ENCODE measurements at places on chromosomes 7 and 10.

DNA sequence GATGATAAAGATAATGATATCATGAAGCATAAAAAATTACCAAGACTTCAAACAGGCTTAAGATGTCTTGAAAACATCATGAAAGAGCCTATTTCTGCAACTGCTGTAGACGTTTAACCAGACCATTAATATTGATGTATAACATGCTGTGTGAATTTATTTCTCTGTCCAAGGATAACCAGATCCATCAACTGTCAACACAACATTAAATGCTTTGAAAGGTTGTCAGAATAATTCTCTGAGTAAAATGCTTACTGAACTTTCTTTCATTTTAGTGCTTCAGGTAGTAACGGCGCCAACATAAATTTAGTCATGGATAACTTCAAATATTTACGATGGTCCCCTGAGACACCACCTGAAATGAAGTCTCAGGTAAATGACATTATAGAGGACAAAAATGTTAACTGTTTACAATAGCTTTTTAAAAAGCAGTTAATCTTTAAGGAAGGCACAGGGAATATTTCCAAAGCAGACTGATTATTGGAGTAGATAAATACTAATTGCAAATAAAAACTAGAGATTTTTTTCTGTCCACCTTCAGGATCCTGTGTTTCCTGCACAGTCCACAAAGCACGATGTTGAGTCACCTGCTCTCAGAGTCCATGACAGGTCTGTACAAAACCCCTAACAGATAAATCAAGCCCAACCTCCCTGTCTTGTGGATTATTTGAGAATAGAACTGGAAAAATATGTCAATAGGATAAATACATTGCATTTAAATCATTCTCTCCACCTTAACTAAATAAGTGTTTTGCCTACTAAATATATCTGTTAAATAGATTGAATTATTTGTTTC is 1213.2 kb downstream of the XPNPEP1 start:
- DNase-seq = no peak

DNA sequence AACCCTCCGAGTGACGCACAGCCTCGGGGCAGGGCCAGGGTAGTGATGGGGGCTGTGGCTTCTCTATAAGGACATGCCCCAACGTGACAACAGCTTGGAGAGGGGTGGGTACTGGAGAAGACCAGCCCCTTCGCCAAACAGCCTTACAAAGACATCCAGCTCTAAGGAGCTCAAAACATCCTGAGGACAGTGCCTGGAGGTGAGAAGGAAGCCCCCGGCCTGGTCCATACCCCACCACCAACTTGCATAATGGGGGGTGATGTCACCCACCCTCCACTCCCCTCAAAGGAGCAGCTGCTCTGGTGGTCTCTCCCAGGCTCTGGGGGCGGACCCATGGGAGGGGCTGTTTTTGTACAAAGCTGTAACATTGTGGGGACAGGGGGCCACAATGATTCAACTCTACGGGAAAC is 15.1 kb downstream of the PRSS2 start:
- DNase-seq = peak; percentile 19

DNA sequence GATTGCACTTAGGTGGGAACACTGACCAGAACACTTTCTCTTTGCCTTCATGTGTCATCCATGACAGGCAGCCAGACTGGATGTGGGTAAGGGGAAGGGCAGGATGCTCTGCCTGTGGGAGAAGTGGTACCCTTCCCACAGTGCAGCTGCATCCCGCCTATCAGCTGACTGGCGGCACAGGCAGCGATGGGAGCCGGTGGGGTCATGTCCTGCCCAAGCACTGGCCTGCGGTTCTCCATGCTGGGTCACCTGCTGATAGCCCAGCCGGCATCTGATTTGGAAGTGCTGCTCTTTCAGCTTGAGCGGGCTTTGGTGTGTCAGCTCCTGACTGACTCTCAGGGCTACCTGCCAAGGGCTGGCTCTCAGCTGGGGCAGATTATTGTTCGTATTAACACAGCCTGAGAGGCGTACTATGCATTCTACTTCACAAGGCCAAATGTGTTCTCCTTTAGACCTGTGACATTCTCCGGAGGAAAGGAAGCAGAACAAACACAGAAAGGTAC is 105.2 kb upstream of the PDLIM1 start:
- no peak for DNase-seq

DNA sequence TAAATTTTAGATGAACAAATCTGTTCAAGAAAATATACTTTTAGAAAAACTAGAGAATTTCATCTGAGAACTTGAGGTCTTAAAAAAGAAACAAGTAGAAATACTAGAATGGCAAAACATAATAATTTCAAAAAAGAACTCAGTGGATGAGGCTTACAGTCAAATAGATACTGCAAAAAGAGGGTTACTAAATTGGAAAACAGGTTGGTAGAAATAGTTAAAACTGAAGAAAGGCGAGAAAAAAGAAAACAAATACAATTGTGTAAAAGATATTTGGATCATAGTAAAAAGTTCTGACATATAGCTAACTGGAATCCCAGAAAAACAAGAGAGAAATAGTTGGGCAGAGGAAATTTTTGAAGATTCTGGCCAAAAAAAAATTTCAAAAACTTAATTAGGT is 117.6 kb downstream of the HGF start:
- DNase-seq = no peak

GRCh38 chr7:11540271-11540761 is 291.7 kb downstream of the THSD7A start:
- no peak for DNase-seq

GRCh38 chr10:10317151-10317550 is 700.5 kb upstream of the CELF2 start:
- DNase-seq = no peak

GRCh38 chr7:115533785-115534184 is 496.8 kb downstream of the TFEC start:
- DNase-seq = no peak

DNA sequence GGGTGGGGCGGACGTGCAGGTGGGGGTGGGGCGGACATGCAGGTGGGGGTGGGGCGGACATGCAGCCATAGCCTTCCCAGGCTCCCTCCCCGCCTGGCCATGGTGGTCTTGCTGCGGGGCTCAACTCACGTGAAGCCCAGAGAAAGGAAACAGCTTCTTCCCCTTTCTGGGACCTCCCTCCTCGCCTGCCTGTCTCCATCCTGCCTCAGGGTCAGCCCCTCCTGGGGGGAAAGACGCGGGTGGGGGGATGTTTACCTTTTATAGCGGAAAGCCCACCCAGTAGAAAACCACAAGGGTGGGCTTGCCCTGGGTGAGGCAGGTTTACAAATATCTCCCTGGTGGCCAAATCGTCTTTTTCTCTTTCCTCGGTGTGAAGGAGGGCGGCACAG is 520.0 kb downstream of the GLRX3 start:
- DNase-seq = no peak

- DNase-seq = no peak
Measured at GRCh38 chr7:81534996-81535395, 234.9 kb downstream of the HGF start.

GRCh38 chr10:49552277-49552676 is 13.4 kb upstream of the ERCC6 start:
- no peak for DNase-seq

DNA sequence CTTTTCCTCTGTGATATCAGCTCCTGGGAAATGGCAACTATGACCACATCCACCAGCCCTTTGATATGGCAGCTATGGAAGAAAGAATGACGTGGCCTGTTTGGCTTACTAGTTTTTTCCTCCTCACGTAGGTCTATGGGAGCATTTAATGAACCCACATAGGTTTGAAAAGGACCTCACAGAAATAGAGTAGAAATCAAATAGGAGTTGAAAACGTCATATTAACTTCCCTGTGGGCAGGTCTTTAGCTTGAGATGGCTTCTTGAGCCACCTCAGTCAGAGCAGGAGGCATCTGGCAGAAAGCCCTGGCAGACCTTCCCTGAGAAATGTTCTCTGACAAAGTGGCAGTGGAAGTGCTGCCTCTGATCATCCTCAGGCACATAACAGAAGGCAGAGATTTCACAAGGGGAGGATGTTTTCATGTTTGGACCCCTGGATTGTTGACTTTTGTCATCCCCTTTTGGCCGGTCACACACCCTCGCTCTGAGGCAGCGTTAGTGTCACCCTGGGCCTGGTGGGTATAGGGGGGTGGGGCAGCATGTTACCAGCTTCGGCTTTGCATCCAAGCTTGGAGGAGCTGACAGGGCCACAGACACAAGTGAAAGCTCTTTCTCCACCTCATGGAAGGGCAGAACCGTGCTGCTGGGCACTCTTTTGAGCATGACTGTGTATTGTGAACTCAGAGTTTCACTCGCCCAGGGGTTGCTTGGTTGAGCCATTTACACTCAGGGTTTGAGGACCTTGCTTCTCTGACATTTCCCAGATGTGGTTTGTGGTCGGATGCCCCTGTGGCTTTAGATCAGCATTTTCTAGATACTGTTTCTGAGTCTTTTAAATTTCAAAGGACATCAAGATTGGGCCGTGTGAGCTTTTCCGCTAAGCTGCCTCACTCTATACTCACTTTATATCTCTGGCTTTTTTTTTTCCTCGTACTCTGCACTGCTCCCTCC is 184.2 kb downstream of the STK31 start:
- DNase-seq = peak; percentile 26

DNA sequence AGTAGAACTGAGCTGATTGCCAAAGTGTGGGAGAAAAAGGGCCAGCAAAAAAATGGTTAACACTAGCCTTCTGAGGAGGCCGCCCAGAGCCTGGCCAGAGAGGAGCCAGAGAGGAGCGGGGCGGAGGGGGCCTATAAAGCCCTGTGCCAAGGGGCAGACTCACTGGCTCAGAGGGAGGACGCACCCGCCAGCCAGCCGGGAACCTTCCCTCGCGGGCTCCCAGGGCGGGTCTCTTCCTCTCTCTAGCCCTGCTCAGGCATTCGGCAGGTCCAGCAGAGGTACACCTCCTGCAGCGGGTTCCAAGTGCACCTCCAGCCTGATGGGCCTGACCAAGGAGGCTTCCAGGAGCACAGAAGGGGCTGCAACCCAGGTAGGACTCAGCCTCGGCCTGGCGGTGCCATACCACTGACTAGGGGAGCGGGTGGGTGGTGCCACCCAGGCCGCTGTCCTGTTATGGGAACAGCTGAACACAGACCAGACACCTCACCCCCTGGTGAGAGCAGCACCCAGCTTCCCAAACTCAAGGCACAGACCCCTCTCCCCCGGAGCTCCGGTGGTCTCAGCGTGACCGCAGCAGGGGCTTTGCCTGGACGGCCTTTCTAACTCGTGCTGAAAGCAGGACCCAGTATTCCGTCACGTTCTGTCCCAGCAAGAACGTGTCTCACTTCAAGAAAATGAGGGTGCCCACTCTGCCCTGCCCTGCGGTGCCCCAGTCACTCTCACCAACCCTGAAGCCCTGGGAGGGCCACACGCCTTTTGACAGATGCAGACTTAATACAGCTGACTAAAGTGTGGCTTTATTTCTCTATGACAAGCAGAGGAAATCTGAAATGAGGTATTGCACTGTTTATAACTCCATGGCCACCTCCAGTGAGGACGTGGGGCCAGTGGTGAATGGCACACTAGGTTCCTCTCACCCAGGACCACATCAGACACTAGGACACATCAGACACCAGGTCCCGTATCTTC is at the start of gene GPER1:
Gene GPER1, plus strand, starts transcription at position 162 of the 969 bp plus-strand sequence. CDS start 3,616 bp downstream, outside the sequence.
- DNase-seq = peak; percentile 63

DNA sequence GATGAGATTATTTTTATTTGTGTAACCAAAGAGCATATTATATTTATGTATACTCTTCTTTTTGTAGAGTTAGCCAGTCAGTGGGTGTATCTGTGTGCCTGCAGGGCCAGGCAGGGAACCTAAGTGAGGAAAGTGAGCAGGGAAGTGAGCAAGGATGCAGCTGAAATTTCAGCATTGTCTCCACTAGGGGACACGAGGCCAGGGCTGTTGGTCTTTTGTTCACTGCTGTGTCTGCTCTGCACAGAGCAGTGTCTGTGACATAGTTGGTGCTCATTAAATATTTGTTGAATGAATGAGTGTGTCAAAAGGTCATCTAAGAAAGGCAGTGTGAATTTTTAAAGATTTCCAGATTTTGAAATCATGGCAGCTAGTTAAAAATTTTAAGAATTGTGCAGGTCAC is 51.8 kb downstream of the SUGCT start:
- DNase-seq = peak; percentile 39

DNA sequence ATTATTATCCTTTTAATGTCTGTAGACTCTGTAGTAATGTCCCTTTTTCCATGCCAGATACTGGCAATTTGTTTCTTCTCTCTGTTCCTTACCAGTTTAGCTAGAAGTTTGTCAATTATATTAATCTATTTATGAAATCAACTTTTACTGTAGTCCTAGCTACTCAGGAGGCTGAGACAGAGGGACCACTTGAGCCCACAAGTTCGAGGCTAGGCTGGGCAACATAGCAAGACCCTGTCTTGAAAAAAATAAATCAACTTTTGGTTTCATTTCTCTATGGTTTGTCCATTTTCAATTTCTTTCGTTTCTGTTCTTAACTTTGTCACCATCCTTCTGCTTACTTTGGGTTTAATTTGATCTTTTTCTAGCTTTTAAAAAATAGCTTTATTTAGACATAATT is 42.5 kb upstream of the PLA2G12B start:
- no peak for DNase-seq

DNA sequence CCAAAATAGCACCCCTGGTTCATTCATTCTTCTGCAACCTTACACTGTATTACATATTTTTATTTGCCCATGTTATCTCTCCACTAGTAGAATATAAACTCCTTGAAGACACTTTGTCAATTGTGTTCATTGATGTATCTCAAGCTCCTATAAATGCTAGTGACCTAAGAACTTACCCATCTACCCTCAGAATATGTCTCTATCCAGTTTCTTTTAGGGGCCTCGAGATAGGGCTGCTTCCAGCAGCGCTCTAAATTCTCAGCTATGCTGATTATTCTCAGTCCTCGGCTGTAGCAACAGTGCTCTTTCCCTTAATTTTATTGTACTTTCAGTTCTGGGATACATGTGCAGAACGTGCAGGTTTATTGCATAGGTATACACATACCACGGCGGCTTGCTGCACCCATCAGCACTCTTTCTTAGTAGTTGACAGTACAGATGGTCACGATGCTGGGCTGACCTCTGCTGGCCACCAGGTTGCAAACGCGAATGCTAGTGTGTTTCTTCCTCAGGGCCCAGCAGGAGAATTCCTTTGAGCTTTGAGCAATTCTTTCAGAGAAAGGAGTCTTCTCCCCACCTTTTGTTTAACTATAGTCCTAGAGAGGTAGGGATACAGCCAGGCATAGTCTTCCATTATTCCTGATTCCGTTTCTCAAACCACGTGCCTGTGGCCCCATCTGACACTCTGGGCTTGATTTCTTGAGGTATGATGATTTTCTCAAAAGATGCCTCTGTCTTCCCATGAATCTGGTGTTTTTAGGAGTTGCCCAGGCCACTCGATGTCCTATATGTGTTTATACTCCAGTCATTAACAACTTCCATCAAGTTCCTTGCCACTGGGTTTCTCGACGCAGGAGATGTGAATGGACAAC is 49.1 kb upstream of the CDC14C start:
- DNase-seq = peak; percentile 80

- no peak for DNase-seq
Measured at GRCh38 chr10:17578603-17579002, 38.6 kb downstream of the HACD1 start.

- peak; percentile 31 for DNase-seq
Measured at GRCh38 chr7:56105508-56105907, 768 bp downstream of the CHCHD2 start.

GRCh38 chr7:125465527-125465926 is 535.9 kb upstream of the POT1 start:
- DNase-seq = no peak
